Suprapubic skin (tissue), 4 donors: ENCODE measurements at places on chromosomes 2 and 18.

GRCh38 chr2:182038576-182038975 is 52.9 kb downstream of the PPP1R1C start:
- DNase-seq: no peak

- DNase-seq: no peak
Measured at GRCh38 chr18:34760444-34760843, 50.3 kb downstream of the DTNA start.

DNA sequence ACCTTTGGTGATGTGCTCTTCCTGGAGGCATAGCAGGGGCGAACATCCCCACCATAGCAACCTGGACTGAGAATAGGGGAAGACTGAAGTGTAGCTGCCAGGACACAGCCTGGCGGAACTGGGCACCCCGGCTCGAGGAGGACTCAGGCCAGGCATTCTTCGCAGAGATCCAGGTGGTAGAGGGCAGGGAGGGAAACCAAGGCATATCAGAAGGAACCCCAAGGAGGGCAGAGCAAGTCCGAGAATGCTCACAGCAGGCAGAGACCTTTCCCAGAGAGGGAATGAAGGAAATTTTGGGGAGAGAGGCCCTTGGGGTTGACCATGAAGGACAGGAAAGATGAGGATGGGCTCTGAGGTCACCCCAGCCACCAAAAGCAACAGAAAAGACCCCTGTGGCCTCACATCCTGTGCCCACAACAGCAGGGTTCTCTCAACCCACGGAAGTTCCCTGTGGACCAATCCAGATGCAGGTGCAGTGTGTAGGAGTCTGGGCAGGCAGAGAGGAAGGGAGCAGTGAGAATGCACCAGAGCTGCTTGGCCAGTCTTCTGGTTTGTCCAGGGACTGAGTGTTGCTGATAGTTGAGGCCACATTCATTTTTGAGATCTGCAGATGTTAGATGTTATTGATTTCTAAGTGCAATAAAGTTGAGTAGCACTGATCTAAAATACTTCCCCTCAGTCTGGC is 136.9 kb downstream of the PXDN start:
- DNase-seq: peak; percentile 22

DNA sequence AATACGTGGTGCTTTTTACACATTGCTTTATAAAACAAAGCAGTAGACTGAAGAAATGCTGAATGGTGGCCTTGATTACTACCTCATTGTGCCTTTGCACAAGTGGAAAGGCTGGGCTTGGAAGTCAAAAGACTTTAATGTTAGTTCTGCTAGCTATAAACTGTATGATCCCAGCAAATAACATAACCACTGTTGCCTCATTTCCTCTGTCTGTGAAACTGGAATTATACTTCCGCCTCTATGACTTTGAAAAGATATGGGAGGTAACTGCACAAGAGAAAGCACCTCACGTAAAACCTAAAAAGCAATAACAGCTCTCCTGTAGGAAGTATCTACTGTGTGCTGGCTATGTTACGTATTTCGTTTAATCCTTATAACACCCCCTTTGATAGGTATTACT is 43.4 kb upstream of the DSC1 start:
- no peak for DNase-seq

- DNase-seq: no peak
Measured at GRCh38 chr18:3088449-3088848, 75.5 kb upstream of the LPIN2 start.

DNA sequence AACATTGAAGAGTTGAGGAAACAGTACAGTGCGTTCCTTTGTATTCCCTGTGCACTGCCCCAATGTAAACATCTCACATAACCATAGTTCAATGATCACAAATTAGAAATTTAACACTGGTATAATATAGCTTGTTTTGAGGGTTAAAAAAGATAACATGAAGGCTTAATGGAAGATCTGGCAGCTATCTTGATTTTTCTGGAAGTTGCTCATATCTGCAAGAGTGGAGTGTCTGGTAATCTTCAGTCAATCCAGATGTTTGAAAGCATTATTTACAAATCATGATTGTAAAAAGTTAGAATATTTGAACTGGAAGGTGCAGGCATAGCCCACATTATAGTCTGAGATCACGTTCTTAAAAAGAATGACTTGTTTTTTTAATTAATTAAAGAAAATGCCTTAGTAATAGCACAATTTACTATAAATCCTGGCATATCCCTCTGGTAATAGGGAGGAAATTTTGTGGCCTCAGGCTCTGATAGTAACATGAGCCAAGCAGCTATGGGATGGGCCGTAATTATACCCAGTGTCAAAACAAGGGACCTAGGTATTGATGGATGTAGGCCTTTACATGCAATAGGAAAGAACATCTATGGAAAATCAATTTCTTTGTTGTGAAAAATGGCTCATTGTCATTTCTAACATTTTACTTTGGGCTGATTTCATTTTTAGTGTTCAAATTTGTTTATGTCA is 418.0 kb downstream of the THSD7B start:
- no peak for DNase-seq

DNA sequence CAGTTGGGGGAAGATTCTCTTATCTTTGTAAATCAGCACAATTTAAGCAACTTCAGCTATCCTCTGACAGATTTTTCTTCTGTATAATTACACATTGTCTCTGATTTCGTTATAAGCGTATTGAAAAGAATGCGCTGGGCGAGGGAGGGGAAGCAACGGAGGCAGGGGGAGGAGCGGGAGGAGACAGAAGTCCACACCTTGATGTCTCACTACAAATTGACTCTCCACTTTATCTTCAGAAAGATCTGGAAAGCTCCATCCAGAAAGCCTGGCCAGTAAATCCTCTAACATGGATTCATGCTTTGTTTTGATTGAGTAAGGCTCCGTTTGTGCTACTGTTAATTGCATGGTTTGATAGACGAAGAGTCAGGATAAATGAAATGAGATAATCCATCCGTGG is 76.6 kb downstream of the SMIM21 start:
- DNase-seq: no peak

- DNase-seq: no peak
Measured at GRCh38 chr2:169110419-169110818, 41.1 kb downstream of the DHRS9 start.

GRCh38 chr2:240405684-240406313 is 29.7 kb upstream of the GPC1 start:
- DNase-seq: peak; percentile 55

DNA sequence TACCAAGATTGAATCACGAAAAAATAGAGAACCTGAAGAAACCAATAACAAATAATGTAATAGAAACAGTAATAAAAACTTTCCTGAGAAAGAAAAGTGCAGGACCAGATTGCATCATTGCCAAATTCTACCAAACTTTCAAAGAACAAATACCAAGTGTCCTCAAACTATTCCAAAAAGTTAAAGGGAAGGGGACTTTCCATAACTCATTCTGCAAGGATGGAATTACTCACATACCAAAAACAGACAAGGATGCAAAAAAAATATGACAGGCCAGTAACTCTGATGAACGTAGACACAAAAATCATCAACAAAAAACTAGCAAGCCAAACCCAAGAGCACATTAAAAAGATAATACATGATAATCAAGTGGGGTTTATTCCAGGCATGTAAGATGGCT is 172.3 kb upstream of the SLC35G4 start:
- no peak for DNase-seq

DNA sequence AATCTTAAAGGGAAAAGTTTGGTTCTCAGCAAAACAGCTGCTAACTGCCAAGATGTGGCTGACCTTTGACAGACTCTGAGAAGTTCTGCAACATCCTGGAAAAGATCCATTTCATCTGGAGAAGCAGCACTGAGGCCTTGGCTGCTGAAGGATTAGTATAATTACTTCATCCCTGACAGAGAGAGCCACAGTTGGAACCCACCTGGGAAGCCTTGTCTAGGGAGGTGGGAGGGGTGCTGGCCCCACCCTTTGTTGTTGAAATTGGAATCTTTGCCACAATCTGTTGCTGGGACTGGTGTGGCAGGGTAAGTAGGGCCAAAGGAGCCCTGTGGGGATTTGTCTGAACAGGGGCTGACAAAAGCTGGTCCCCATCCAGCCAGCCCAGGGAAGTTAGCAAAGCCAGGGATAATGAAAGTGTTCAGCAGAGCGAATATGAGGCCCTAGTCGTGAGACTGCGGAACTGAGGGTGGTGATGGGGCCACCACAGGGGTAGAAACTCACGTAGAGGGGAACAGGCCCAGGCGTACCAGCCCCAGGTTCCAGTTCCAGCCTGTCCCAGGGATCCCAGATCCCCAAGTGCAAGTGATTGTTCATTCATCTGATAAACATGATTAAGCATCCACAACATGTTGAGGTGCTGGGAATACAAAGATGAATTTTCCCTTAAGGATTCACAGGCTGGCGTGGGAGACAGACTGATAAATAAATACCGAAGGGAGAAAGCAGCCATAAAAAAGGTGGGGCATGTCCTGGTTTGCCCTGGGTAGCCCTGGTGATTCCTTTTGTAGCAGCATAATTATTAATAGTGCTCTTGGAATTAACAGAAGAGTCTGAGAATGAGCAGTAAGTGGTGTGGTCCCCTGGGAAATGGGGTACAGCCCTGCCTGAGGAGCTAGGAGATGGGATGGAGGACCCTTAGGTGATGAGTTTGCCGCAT is 60.0 kb downstream of the MYO1B start:
- DNase-seq: peak; percentile 68

DNA sequence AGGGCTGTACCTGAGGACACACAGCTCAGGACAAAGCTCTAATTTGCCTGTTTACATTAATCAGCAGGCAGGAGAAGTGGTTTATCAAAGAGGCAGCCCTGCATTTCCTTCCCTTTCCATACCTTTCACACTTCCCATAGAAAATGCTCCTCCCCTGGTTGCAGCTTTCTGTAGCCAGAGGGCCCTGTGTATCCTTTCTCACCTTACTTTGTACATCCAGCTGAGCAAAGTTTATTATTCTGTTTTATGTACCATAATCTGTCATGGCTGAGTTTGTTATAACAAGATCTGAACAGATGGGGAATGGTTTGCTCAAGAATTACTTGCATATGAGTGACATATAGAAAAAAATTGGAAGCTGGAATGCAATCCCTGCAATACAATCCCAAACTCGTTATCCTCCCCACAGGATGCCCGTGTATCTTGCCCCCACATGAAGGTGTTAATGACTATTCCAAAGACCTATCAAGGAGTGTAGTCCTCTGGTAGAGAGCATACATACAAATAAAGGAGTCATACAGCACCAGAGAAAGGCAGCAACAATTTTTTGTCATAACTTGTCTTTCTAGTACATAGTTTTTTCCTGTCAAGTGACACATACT is 1025.8 kb upstream of the KLHL29 start:
- DNase-seq: no peak

GRCh38 chr2:48398285-48399002 is 131.5 kb upstream of the STON1 start:
- no peak for DNase-seq

- no peak for DNase-seq
Measured at GRCh38 chr2:10930721-10931516, 19.2 kb downstream of the KCNF1 start.

DNA sequence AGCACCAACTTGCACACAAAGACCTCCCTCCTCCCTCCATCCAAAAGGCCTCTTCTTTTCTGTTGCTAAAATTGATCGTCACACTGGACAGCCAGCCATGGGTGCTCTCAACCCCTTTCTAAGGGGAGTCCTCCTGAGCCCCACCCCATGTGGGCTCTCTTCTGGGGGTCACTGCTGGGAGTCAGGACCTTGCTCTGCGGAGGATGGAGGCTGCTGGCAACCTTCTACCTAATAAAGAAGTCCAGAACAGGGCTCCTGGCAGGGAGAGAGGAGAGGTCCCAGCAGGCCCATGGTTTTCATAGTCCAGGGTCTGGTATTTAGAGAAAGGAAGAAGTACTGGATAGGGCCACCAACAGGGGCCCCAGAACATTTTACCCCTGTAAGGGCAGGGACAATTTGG is 67.6 kb upstream of the OTOS start:
- peak; percentile 13 for DNase-seq

DNA sequence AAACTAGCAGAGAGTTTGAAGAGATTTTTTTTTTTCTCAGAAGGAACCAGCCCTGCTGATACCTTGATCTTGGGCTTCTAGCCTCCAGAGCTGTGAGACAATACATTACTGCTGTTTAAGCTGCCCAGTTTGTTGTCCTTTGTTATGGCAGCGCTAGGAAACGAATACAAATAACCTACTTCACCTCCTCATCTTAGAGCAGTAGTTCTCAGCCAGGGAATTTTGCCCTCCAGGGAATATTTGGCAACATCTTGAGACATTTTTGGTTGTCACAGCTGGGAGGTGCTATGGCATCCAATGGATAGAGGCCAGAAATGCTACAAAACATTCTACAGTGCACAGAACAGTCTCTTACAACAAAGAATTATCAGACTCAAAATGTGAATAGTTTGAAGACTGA is 43.9 kb upstream of the BCL11A start:
- no peak for DNase-seq

- DNase-seq: peak; percentile 85
Measured at GRCh38 chr2:239465017-239466001, 64.5 kb upstream of the HDAC4 start.

DNA sequence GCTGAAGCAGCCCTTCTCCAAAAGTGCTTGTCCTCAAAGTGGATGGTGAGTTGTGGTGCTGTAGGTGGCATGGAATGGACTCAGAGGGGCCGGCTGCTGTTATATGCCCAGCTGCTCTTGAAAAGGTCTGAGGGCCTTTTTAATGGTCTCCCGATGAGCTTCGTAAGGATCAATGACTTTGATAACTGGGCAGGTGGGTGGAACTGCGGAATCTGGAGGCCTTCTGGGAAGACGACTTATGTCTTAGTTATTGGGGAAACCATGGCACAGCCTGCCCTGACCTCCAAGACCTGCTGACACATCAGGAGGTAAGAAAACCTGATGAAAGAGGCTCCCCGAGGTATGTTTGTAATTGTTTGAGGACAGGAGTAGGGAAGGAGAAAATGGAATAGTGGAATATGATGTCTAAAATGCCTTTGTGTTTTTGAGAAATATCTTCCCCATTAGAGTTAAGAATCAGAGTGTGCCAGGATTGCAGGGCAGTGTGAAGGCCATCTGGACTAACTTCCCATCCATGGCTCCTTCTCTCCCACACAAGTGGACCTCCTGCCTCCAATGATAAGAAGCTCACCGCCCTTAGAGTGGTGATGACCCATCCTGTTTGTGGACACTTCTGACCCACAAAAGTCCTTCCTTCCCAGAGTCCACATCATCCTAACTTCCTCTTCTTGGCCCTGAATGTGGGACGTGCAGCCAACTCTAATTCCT is 236.1 kb downstream of the FHOD3 start:
- no peak for DNase-seq

- no peak for DNase-seq
Measured at GRCh38 chr2:23423873-23424680, 39.1 kb downstream of the KLHL29 start.

DNA sequence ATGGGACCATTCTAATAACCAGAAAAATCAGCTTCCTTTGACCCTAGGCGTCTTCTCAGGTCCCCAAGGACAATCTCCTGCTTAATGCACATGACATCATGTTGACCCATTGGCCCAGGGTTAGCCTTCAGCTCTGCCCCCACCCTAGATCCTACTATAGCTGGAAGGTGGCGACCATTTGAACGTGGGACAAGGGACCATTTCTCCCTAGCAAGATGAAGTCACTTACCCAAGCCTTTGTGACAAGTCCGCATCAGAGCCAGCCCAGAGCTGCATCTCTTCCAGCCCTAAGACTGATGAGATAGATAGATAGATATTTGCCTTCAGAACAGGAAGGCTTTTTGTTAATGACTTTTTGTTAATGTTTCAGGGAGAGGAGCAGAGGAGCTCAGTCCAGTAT is 28.2 kb upstream of the TAF1B start:
- no peak for DNase-seq

- DNase-seq: no peak
Measured at GRCh38 chr2:127355407-127356008, 32.3 kb downstream of the MAP3K2 start.

GRCh38 chr2:174597345-174598047 is at the start of gene WIPF1:
TSS of gene WIPF1 (minus strand) at chr2:174597804. CDS start at chr2:174585573, 12,231 bp downstream.
- no peak for DNase-seq
